Body of pancreas (tissue), 4 donors: ENCODE measurements at places on chromosomes 16 and 17.
A peak's percentile ranks its signal among the peaks of the same experiment; 100 is the strongest.

DNA sequence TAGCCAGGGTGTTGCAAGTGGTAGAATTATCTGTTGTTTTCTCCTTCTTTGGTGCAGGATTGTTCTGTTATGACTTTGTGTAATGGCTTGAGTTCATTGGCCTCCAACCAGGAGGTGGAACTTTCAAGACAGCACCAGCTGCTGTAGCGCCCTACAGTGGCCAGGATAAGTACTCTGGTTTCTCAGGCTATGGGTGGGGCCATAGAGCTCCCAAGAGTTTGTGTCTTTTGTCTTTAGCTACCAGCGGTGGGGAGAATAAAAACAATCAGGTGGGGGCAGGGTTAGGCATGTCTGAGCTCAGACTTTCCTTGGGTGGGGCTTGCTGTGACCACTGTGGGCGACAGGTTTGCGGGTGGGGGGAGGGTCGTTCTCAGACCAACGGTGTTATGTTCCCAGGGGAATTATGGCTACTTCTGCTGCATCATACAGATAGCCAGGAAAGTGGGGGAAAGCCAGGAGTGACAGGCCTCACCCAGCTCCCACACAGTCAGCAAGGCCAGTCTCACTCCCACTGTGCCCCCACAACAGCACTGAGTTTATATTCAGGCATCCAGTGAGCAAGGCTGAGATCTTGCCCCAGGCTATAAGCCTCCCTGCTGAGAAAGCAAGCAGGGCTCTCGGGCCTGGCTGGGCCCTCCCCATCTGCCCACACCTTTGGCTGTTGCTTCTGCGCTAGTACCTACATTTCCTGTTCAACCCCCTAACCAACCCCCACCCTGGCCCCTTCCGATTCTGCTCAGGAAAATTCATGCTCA is 15.4 kb downstream of the ABCA10 start:
- no peak for DNase-seq

DNA sequence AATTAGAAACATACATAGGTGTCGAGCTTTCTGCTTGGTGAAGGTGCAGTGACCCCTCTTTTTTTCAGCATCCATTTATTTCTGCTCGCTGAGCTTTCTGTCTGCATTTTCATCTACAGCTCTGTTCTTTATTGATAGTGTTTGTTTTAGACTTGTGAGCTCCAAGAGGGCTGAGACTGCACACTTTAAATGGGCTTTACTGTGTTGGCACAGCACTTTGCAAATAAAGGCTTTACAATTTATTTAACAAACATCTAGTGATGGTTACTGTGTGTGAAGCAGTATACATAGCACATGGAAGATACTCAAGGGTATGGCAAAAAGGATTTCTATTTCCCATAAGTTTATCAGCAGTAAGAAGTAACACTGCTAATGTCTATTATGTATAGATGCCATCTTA is 563.7 kb upstream of the HSBP1 start:
- no peak for DNase-seq

- peak; percentile 91 for DNase-seq
Measured at GRCh38 chr16:73015612-73016487, 32.1 kb downstream of the ZFHX3 start.

- DNase-seq = no peak
Measured at GRCh38 chr17:9676820-9677310, 31.5 kb downstream of the USP43 start.

DNA sequence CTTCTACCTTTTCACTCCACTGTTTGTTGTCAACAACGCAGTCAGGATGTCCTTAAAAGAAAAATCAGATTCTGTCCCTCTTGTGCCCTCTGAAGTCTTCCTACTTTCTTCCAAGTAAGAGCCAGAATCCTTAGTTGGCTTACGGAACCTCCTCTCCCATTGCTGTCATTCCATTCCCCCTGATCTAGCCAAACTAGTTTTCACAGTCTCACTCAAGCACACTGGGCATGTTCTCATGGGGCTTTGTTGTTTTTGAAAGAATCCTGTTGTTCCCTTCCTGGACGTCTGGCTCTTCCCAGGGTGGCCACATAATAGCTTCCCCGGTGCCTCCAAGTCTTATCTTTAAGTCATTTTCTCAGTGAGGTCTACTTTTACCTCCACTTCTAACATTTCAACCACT is 158.6 kb upstream of the ELAC2 start:
- DNase-seq = no peak

GRCh38 chr17:17713839-17714238 is 32.6 kb downstream of the RAI1 start:
- DNase-seq = peak; percentile 65

DNA sequence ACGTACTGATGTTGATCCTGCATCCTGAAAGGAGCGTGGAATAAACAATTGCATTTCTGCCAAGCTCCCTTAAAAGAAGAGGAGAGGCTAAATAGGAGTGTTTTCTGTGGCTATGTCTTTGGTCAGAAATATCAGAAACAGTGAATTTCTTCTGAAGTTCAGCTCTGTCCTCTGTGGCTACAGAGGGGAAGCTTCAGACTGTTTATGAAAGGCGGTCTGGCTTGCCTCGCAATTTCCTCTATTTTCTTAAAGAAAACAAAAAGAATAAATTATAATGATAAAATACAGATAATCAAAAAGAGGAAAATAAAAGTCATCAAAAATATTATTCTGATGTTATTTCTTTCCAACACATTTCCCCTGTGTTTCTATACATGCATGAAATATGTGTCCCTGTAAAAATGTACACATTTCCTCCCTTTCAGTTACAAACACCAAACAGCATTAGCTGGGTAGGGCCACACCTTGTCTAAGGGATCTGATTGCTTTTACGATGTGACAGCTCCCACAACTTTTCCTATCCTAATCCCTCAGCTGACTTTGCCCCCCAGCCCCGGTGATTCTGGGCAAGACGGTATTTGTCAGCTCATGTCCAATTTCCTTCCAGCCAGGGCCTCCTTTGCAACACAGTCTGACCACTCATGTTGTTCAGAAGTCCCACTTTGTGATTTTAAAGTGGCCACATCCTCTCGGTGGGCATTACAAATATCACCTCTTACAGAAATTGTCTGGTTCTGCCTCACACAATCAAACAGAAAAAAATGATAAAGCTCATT is 439.0 kb downstream of the HS3ST3B1 start:
- no peak for DNase-seq
